ENCODE measurements at places on chromosomes 2 and 18.

DNA sequence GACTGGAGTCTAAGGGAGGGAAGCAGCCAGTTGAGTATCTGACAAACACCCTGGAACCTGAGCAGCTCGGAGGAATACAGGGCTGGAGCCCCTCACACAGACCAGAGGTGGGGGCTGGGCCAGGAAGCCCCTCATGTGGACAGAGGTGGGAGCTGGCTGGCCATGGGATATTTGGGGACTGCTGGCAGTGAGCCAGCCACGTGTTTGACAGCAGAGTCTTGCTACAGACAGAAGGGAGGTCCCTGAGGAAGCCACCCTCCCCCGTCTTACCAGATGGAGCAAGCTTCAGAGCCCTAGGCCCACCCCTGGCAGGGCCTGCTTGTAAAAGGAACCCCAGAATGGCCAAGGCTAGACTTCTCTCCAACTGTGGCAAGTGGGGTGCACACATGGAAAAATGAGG, 3.6 kb upstream of the MTERF4 start:
- no peak for DNase-seq

DNA sequence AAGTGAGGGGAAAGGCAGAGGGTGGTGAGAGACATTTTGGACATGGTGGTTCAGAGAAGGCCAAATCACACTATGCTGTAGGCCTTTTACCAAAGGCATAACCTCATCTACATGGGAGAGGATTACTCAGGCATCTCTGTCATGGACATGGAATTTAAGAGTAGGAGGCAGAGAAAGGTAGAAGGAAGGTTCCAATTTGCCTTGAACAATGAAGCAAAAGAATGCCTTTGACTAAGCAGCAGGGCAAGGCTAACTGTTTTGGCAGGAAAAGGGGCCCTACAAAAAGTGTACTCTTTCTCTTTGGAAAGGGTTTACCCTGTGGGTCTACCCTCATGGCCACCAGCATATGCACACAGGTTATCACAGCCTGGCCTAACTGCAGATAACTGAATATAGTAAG, 45.6 kb upstream of the RNU4ATAC start:
- peak; percentile 76 for DNase-seq

DNA sequence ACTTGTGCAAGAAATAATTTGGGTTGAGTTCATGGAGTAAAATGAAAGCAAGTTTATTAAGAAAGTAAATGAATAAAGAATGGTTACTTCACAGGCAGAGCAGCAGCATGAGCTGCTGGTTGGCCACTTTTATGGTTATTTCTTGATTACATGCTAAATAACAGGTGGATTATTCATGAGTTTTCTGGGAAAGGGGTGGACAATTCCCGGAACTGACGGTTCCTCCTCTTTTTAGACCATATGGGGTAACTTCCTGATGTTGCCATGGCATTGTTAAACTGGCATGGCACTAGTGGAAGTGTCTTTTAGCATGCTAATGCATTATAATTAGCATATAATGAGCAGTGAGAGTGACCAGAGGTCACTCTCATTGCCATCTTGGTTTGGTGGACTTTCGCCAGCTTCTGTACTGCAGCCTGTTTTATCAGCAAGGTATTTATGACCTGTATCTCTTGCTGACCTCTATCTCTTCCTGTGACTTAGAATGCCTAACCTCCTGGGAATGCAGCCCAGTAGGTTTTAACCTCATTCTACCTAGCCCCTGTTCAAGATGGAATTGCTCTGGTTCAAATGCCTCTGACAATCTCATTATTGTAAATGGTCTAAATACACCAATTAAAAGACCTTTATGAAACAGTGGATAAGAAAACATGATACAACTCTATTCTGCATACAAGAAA, 114.1 kb upstream of the FIGN start:
- no peak for DNase-seq

DNA sequence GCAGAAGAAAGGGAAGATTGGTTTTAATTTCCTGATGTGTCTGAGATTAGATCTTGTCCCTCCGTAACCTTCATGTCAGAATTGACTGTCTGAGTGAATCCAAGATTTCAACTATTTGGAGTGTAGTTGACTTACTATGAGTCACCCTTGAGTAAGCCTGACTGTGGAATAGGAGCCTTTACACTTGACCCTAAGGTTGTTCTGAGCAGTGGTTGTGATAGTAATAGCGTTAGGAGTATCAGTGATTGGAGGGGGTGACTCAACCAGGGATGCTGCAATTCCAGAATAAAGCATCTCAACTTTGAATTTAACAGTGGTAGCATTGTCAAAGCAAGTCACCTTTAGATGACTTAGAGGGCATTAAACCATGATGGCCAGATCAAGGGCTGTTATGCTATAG, 979.5 kb upstream of the FAM98A start:
- no peak for DNase-seq

- DNase-seq = peak; percentile 90
Observed at GRCh38 chr2:1055014-1055595, 104.5 kb downstream of the SNTG2 start.

- DNase-seq = no peak
Observed at GRCh38 chr2:144481666-144482065, 38.3 kb downstream of the ZEB2 start.

- DNase-seq = no peak
Observed at GRCh38 chr2:41985573-41986095, 62.2 kb upstream of the PKDCC start.

GRCh38 chr18:13615432-13615861, 110.9 kb downstream of the FAM210A start:
- DNase-seq = peak; percentile 11

- no peak for DNase-seq
Observed at GRCh38 chr2:101828257-101828656, 130.8 kb downstream of the MAP4K4 start.

- DNase-seq = no peak
Observed at GRCh38 chr2:60479226-60480088, 74.0 kb downstream of the BCL11A start.

DNA sequence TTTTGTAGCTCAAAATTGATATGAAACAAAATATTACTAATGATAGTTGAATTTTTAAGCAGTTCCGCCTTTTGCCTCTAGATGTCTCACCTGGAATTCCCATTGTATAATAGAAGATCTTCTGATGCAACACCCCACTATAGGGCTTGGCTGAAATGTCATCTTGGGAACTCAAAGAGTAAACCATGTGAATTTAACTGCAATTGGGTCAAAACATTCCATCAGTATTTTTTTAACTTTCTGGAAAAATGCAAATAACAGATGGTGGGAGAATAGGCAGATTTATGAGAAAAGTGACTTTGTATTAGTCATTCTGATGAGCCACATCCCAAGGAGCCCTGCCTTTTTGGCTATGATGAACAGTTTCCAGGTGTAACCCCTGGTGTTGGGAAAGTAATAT, 489.9 kb downstream of the NYAP2 start:
- peak; percentile 94 for DNase-seq

GRCh38 chr18:58268849-58269248, 224.8 kb downstream of the NEDD4L start:
- DNase-seq = peak; percentile 40

- no peak for DNase-seq
Observed at GRCh38 chr2:219687882-219688559, 60.6 kb downstream of the SLC4A3 start.

- no peak for DNase-seq
Observed at GRCh38 chr2:190637903-190638618, 10.8 kb upstream of the NAB1 start.

GRCh38 chr2:122598784-122599183, 843.3 kb downstream of the TSN start:
- DNase-seq = no peak

DNA sequence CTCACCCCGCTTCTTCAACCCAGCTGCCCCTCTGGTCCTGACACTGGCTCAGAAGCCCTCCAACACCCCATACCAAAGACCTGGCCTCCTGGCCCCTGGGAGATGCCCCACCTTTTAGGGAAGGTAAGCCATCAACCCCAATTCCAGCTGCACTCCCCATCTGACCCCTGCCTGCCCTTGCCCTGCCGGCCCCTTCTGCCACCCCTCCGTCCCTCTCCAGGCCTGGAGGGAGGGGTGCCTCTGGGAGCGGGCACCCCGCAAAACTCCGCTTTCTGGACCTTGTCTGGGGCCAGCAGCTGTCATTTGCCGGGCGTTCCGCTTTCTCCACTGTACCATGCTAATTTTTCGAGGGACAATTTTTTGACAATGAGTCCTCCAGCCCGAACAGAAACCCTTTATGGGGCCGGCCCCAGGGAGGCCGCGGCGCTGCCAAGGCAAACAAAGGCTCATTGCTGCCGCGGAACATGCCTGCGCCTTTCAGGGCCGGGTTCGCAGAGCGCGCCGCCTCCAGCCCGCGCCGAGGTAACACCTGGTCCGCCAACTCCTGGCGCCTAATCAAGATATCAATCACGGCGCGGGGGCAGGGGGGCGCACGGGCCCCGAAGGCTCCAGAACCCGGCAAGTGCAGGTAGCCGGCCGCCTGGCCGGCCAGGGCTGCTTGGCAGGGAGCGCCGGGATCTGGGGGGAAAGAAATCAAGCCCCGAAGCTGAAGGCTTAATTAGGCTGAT, 96.0 kb downstream of the INHBB start:
- peak; percentile 20 for DNase-seq

GRCh38 chr2:205428811-205429210, 253.5 kb upstream of the NRP2 start:
- no peak for DNase-seq

DNA sequence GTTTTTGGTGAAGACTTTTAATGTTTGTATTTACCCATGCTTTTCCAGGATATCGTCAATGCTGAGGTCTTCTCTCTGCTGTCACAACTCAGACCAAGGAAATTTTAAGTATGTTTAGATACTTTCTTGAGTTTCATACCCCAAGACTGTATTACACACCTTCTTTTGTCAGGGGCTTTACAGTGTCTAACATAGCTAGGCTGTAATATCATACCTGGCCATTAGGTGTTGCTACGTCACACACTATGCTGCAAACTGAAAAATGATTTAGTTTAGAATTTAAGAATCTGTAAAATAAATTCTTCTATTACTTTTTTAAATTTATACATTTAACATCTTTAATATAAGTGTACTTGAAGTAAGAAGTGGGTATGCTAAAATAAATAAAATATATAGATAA, 358.4 kb upstream of the NRP2 start:
- DNase-seq = no peak

- DNase-seq = no peak
Observed at GRCh38 chr18:46423226-46423805, 233.7 kb downstream of the LOXHD1 start.

GRCh38 chr2:129192841-129193253, 786.6 kb upstream of the RAB6C start:
- DNase-seq = no peak

GRCh38 chr2:233343171-233343705, 11.1 kb upstream of the DGKD start:
- no peak for DNase-seq

GRCh38 chr2:133569286-133569830, 1.1 kb upstream of the NCKAP5 start:
- DNase-seq = no peak

GRCh38 chr2:232501794-232502390, 14.3 kb upstream of the ECEL1 start:
- no peak for DNase-seq

GRCh38 chr2:6605836-6606505, 259.7 kb downstream of the CMPK2 start:
- DNase-seq = no peak

DNA sequence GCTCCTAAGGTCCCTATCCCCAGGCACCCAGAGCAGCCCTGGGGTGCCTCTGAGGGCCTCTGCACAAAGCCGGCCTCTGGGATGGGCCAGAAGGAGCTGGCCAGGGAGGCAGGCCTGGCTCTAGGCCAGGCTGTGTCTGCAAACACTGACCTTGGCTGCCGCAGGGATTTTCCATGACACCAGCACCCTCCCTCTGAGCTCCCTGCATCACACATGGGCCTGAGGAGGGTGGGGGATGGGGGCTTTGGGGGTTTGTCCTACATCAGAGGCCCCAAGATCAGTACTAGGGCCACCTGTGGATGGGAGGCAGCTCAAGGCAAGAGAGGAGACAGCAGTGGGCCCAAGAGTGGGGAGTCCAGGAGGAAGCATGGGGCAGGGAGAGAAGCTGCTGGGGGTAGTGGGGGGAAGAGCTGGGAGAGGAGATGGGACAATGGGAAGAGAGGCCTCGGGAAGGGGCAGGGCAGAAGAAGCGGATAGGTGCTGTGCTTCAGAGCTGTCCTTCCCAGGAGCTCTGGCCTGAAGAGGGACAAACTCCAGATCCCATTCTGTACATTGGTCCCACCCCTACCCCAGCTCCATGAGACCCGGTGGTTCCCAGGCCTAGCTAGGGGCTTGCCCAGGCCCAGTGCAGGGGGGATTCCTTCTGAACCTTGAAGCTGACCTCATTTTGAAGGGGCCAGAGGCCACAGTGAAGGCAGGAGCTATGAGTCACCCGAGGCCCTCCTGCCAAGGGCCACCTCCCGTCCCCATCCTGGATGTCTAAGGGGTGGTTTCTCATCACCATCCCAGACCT, 28.0 kb downstream of the KCNK3 start:
- peak; percentile 60 for DNase-seq

GRCh38 chr2:1282552-1282951, 130.7 kb upstream of the TPO start:
- no peak for DNase-seq

GRCh38 chr2:120469426-120469825, 123.5 kb downstream of the INHBB start:
- peak; percentile 70 for DNase-seq

DNA sequence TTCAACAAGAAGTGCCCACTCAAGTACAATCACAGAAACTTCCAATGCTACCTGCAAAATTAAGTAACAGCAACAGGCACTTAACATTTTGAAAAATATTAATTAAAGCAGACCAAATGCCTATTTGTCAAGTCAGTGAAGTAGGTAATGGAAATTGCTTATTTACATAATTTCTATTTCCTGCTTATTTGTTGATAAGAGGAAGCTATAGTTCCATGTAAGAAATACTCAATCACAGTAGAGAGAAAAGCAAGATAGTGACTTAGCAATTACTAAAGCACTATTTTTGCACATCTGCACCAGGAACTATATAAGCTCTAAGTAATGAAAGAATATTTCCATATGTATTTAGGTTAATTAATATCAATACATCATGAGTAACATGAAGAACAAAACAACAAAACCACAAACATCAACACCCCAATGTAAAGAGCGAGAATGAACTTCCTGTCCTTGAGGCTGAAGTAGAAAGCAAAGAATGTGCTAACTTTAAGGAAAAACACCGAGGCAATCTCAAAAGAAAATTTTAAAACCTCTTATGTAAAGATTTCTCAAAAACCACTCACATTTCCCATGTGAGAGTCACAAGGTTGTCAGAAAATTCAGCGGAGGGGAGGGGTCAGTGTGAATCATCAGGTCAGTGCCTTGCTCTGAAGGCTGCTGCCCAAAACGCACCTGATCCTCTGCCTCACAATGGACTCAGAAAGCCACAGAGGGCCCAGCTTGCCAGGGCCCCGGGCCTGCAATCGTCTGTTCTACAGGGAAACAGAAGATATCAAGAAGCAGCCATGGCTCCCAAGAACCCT, 12.5 kb downstream of the NPC1 start:
- peak; percentile 49 for DNase-seq

GRCh38 chr2:105732955-105733607, 11.6 kb upstream of the NCK2 start:
- no peak for DNase-seq

- DNase-seq = no peak
Observed at GRCh38 chr18:55607773-55608172, 19.8 kb upstream of the TCF4 start.
